Kidney (tissue), 22 donors: ENCODE measurements at places on chromosomes 1 and 21.

DNA sequence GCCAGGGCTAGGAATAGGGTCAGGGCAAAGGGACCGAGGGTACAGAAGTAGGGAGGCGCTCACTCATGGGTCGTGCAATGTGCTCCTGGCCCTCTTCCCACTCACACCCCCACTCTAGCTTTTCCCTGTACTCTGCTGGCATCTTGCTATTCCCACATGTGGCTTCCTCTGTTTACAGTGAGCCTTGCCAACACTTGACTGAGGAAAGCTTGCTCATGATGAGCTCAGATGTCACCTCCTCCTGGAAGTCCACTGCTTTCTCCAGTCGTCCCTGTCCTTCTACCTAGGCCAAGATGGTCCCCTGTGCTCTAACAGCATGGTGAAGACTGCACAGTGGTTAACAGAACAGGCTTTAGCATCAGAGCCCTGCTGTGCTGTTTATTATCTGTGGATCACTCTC is 8.0 kb upstream of the RIMS3 start:
- DNase-seq = no peak

GRCh38 chr1:151458802-151459330 is 428 bp downstream of the POGZ start:
- DNase-seq = no peak

DNA sequence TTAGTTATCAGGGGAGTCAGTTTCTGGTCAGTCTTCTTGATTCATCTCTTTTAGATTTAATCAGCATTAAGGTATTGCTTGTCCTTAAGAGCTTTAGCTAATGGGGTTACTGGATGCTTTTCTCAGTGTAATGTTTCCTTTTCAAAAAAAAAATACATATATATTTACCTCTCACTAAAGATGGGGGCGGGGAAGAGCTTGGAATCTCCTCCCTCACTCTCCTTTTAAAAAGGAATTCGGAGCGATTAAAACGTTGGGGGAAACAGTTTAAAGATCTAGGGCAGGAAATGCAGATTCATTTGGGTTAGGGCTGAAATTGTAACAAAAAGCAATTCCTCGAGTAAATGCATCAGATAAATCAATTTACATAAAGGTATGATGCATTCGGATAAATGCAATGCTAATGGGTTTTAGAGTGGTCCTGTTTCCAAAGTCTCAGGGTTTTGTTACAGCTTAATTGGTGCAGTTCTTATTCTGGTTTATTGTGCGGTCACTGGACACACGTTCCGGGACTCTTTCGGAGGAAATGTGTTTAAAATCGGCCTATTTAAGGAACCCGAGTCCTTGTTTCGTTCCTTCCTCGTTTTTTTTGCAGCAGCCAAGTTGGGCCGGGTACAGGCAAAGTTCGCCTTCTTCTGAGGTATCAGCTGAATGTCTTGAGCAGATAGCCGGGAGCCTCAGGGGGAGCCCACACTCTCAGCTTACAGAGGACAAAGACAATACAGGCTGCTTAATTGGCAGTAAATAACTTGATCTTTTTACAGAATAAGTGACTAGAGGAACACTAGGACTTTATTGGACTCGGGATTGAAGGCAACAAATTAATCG is 1.6 kb downstream of the LMO4 start:
- DNase-seq = peak; percentile 77

DNA sequence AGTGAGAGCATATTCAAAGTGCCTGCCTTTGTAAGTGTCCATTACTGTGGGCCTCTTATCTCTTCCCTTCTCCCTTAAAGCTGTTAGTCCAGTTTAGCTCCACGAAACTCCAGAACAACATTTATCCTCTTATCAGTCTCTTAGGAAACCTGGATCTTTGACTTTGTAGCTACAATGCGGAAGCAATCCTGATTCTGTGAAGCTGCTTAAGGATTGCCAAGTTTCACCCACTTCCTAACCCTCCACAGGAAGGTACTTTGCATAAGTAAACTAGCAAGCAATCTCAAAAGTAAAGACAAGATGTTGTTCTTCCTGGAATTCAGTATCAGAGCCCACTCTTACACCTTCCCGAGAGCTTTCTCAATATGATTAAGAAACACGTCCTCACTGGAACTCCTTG is 164.9 kb upstream of the USP25 start:
- no peak for DNase-seq

DNA sequence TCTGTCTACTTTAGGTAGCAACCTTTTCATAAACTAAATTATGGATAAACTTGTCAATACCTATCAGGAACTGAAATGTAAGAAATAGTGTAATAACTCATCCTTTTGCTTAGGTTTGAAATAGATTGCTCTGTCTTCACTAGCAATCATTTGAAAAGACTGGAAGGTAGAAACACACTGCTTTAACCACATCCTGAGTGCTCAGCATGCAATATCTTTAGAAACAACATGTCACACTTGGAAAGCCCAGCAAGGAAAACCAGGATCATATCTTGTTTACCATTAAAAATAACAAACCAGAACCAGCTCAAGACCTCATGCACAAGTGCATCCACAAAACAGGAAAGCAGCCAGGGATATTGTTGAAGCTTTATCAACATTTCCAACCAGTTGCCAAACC is 3.6 kb downstream of the KCNJ6 start:
- DNase-seq = no peak

- no peak for DNase-seq
Observed at GRCh38 chr1:245873068-245873467, 634.0 kb downstream of the SMYD3 start.

- DNase-seq = no peak
Observed at GRCh38 chr21:25501996-25502665, 105.2 kb downstream of the MRPL39 start.

DNA sequence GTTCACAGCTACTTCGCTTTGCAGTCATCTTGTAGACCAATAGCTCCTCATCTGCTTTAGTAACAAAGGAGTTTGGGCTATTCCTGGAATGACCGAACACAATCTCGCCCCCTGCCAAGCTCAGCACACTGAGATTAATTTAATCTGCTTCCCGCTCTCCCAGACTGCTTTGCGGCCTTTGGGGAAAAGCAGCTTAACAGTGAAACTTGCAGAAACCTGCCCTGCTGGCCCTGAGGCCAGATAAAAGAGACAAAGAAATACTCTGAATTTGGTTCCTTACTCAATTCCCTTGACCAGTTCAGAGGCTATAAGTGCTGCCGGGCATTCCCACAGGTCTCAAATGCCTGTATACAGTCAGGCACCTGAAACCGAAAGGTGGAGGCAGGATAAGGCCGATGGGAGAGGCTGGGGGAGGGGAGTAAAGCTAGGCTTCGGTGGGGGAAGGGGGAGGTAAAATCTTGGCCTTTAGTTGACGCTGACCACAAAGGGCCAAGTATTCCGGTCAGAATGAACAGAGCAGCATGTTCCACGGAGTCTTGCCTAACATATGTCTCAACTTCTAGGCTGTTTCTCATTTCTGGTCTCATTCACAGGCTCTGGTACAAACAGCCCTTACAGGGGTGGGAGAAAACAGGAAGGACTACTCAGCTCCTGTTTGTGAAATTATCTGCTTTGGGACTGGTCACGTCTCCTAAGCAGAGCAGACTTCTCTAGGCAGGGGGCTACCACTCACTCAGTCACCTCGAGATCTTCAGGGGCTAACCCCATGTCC is 17.7 kb upstream of the A3GALT2 start:
- DNase-seq = no peak

DNA sequence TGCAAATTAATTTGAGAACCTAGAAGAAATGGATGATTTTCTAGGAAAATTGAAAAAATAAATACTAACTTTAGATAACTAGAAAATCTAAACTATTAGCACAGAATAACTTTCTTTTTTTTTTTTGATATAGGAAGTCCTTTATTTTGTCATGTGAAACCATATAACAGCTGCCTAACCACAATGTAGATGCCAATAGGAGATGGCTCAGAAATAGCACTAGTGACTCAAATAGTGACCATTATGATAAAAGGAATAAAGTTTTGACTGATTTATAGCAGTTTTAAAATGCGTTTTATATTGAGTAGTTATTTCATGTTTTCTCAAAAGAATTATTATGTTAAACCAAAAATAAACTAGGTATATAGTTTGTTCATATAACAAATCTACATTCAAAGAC is 158.0 kb upstream of the CACYBP start:
- no peak for DNase-seq

DNA sequence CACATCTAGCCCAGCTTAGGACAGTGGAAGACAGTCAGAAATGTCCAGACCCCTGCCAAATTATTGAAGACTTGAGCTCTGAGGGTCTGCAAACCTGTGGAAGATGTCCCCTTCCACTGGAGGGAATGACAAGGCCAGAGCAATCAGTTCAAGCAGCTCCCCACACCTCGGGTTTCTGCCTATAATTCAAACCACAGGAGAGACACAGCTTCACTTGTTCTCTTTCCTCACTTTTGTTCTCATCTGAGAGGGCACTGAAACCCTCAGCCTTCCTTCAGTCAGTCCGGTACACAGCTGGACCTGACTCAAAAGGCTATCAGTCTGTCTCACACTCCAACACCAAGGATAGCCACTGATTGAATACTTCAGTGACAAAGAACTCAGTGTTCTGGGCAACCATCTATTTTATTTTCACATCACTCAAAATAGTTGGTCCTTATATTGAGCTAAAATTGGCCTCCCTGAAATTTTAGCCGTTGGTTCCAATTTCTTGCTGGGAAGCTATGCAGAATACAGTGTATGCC is 70.1 kb downstream of the TENT5C start:
- no peak for DNase-seq
